Head of caudate nucleus (tissue), 42 donors: ENCODE measurements at places on chromosomes 16 and 17.

DNA sequence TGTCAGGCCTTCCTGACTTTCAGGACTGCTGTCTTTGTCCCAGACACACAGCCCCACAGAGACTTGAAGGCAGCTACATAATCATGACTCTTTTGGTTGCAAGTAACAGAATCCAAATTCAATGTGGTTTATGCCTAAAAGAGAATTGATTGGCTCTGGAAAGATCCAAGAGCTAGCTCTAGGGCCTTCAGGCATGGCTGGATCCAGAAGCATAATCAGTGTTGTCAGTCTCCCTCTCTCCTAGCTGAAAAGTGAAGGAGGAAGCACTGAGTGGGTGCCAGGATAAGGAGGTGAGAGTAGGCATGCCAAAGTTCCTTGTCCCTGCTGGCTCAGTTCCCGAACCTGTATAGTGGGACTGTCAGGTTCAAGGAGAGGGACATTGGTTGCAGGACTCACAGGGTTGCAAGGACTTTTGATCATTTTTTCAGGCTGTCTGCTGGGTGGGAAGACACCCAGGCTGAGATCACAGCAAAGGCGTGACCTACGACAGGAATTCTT, 25.5 kb downstream of the SNX20 start:
- no peak for DNase-seq

- DNase-seq: no peak
These were observed 36.8 kb downstream of the MSI2 start for GRCh38 chr17:57293077-57293476.

DNA sequence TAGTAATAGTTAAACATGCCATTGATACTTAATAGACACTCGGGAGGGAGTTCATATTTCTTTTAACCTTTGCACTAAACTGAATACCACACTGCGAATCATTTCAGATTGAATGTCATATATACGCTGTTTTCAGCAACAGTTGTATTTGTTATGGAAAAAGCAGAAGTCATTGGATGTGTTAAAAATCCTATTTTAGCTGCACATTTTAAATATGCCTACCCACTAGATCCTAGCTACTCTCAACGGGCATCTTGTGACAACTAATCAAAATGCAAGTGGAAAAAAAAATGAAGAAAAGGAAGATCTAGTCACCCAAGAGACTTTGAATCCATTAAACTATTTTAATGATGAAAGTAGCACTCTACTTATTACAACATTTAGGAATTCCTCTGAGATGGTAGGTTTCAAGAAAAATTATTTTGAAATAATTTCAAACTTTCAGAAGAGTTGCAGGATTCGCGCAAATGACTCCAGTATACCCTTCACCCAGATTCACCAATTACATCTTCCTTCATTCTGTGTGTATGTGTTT, 51.4 kb upstream of the MNT start:
- no peak for DNase-seq

GRCh38 chr17:80789356-80789902, 202.2 kb upstream of the CHMP6 start:
- no peak for DNase-seq

- peak; percentile 31 for DNase-seq
These were observed 2.9 kb upstream of the SCIMP start for GRCh38 chr17:5237541-5238016.

GRCh38 chr17:61235827-61236197, 163.8 kb upstream of the TBX2 start:
- DNase-seq: no peak

GRCh38 chr17:35875072-35875799, 4.9 kb downstream of the CCL5 start:
- no peak for DNase-seq

DNA sequence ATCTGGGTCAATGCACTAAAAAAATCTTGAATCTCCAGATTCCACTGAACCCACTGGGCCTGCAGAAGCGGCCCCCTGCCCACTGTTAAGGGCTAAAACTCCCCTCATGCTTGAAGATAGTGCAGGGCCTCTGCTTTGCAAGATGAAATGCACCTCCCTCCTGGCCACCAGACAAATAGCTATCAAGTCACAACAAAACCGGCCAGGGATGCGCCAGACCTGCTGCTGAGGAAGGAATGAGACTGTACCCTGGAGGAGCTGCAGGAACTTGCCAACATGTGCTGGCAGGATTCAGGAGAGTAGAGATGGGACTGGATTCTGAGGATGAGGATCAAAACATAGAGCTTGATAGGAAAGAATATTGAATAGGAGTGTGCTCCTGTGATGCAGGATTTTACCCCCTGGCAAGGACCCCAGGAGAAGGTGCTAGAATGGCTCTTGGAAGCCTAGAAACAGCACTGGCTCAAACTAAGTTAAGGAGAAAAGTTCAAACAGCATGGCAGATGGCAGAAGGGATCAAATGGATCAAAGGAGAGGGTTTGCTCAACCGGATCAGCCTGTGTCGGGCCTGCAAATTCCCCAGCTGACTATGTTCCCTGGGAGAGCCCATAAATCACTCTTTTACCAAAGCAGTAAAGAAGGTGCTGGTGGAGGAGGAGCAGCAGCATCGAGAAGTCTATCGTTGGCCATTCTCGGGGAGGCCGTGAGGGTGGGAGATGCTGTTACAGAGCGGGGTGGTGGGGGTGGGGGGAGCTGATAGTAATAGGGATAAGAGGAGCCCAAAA, 27.2 kb upstream of the XYLT2 start:
- DNase-seq: no peak
